ENCODE measurements at places on chromosomes 5 and 9. TPM values are rescaled to one million over a fixed set of nuclear protein-coding genes. Genes with fewer than 3 reads are reported as not detected.

TESK1 gene
- polyA plus RNA-seq: 3.9 TPM

SPINK4 gene
- not detected for polyA plus RNA-seq

ZNF367 gene
- polyA plus RNA-seq: 1.6 TPM

NIM1K gene
- polyA plus RNA-seq: 0.26 TPM

GRCh38 chr9:69486498-69486897 is 161.5 kb downstream of the ENTREP1 start:
- no peak overlapping the region for H3K27ac ChIP-seq
- DNase-seq: no peak
- H3K4me1 ChIP-seq: no peaks in the 10 kb centered on the region
- H3K4me3 ChIP-seq: no peak overlapping the region

DNA sequence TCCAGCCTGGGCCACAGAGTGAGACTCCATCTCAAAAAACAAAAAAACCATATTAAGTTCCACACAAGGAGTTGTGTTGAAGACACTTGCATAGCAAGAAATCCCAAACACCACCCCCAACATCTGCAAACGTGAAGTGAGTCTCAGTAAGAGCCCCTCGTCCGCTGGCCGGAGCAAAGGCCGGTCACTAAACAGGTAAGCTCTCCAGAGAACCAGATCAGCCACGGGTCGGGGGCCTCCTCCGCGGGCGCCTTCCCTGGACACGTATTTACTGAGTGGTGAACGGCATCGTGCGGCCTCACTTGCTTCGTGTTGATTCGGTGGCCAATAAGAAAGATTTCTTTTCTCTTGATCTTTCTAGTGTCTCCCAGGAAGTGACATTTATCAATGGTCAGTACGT is 93.6 kb downstream of the MRPL36 start:
- H3K27ac ChIP-seq: no peak overlapping the region
- peaks cover 2% of the 10 kb centered on the region for H3K27me3 ChIP-seq
- H3K4me1 ChIP-seq: no peaks in the 10 kb centered on the region
- no peak overlapping the region for H3K4me3 ChIP-seq
- DNase-seq: no peak
- no peaks in the 10 kb centered on the region for H3K36me3 ChIP-seq

- H3K27ac ChIP-seq: no peak overlapping the region
- no peaks in the 10 kb centered on the region for H3K27me3 ChIP-seq
- H3K36me3 ChIP-seq: peaks cover 11% of the 10 kb centered on the region
- no peak overlapping the region for H3K4me3 ChIP-seq
- DNase-seq: no peak
- peaks cover 25% of the 10 kb centered on the region for H3K4me1 ChIP-seq
These were observed 44.6 kb downstream of the POC5 start for GRCh38 chr5:75672616-75673015.

DNA sequence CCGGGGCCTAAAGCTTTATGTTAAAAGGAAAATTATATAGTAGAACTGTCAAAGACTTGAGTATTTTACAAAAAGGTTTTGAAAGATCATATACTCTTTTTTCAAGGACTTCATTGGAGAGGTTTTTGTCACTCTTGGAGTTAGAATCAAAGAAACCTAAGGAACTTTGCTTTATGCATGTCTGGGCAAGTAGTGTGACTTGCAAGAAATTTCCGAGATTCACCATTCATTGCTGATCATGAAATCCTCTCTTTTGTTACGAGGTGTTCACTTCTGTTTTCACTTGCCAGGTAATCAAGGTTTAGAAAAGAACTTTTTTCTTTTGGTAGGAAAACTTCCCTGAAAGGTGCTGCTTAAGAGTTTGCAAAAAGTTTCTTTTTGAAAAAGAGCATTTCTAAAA is 64.8 kb downstream of the NUP214 start:
- no peak overlapping the region for H3K27ac ChIP-seq
- H3K36me3 ChIP-seq: peaks cover 76% of the 10 kb centered on the region
- no peak overlapping the region for H3K4me3 ChIP-seq
- DNase-seq: no peak

GRCh38 chr9:18075253-18075952 is 398.6 kb upstream of the ADAMTSL1 start:
- no peak overlapping the region for H3K27ac ChIP-seq
- no peaks in the 10 kb centered on the region for H3K36me3 ChIP-seq
- no peak overlapping the region for H3K4me3 ChIP-seq
- no peaks in the 10 kb centered on the region for H3K4me1 ChIP-seq
- DNase-seq: no peak

DNA sequence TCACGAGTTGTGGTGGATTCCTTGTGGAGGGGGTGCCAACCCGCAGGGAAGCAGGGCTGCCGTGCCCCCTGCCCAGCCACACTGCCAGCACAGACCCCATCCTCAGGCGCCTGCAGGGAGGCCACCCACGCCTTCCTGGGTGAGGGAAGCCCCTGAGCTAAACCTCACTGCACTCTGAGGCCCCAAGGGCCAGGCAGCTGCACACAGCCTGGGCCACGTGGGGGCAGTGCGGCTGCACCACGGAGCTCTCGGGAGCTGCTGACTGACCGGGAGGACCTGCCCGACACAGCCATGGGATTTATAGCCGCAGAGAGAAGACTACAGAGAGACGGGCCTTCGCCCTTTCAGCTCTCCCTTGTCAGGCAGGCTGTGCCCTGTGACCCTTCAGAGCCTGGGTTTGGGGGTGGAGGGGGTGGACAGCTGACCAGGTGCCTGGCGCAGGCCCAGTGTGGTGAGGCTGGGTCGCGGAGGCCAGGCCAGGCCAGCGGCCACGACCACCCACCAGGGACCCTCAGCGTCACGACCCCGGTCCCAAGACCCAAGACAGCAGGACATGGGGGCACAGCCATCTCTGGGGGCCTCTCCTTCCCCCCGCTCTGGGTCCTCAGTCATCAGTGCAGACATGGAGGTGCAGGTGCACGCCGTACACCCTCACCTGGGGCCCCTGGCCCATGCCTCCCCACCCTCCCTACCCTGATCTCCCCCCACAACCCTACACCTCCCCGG is 4.3 kb upstream of the AHRR start:
- no peak overlapping the region for H3K4me3 ChIP-seq
- H3K4me1 ChIP-seq: peaks cover 19% of the 10 kb centered on the region
- H3K27ac ChIP-seq: no peak overlapping the region
- peaks cover 37% of the 10 kb centered on the region for H3K36me3 ChIP-seq

DNA sequence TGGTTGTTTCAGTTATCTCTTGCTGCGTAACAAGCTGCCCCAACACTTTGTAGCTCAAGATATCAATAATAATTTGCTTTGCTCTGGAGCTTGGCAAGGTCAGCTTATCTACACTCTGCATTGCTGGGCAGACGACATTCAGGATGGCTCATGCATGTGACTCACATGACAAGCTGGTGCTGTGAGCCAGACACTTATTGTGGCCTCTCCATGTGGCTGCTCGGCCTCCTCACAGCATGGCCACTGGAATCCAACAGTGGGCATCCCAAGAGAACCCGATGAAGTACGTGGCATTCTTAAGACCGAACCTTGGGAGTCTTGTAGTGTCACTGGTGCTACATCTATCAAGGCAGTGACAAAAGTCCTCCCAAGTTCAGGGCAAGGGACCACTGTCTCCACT is 94.2 kb upstream of the MVB12B start:
- H3K36me3 ChIP-seq: no peaks in the 10 kb centered on the region
- no peaks in the 10 kb centered on the region for H3K27me3 ChIP-seq
- H3K27ac ChIP-seq: no peak overlapping the region
- H3K4me1 ChIP-seq: no peaks in the 10 kb centered on the region
- DNase-seq: no peak
- no peak overlapping the region for H3K4me3 ChIP-seq

GRCh38 chr9:75892216-75892911 is 1.9 kb downstream of the PCSK5 start:
- peak overlapping the region; percentile 4 for H3K4me3 ChIP-seq
- peaks cover 10% of the 10 kb centered on the region for H3K4me1 ChIP-seq
- H3K27ac ChIP-seq: no peak overlapping the region
- DNase-seq: no peak
- peaks cover 8% of the 10 kb centered on the region for H3K27me3 ChIP-seq
- H3K36me3 ChIP-seq: no peaks in the 10 kb centered on the region

- no peaks in the 10 kb centered on the region for H3K4me1 ChIP-seq
- no peak overlapping the region for H3K27ac ChIP-seq
- no peak for DNase-seq
- no peak overlapping the region for H3K4me3 ChIP-seq
- H3K36me3 ChIP-seq: no peaks in the 10 kb centered on the region
These were observed 1.9 kb upstream of the QRFP start for GRCh38 chr9:130898552-130898852.

- no peak overlapping the region for H3K27ac ChIP-seq
- no peaks in the 10 kb centered on the region for H3K4me1 ChIP-seq
- DNase-seq: no peak
These were observed 50.2 kb upstream of the SNAPC3 start for GRCh38 chr9:15372455-15372854.

GRCh38 chr5:162274679-162275078 is 207.1 kb downstream of the GABRG2 start:
- H3K4me3 ChIP-seq: no peak overlapping the region
- no peaks in the 10 kb centered on the region for H3K4me1 ChIP-seq
- no peaks in the 10 kb centered on the region for H3K27me3 ChIP-seq
- no peaks in the 10 kb centered on the region for H3K36me3 ChIP-seq
- DNase-seq: no peak

GRCh38 chr5:139690064-139690802 is 42.1 kb downstream of the CXXC5 start:
- no peaks in the 10 kb centered on the region for H3K4me1 ChIP-seq
- no peaks in the 10 kb centered on the region for H3K36me3 ChIP-seq
- H3K27me3 ChIP-seq: no peaks in the 10 kb centered on the region
- DNase-seq: peak; percentile 37

DNA sequence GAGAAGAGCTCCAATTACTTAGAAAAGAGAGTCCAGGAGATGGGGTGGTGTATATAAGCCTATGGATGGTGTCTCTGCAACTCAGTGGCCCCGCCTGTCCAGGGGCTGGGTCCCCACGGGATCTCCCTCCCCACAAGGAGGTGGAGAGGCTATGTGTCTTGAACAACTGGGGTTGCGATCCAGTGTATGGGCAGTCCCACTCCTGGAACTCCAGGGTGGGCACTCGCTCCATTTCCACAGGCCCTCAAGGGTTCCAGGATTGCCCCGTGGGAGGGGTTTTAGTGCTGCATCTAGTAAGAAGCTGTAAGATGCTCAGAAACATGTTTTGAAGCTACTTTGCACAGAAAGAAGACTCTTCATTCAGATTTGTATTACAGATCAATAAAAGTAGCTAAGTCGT is 558 bp upstream of the SMAD5 start:
- H3K36me3 ChIP-seq: no peaks in the 10 kb centered on the region
- H3K4me3 ChIP-seq: peak overlapping the region; percentile 27
- H3K4me1 ChIP-seq: peaks cover 15% of the 10 kb centered on the region
- H3K27ac ChIP-seq: no peak overlapping the region

DNA sequence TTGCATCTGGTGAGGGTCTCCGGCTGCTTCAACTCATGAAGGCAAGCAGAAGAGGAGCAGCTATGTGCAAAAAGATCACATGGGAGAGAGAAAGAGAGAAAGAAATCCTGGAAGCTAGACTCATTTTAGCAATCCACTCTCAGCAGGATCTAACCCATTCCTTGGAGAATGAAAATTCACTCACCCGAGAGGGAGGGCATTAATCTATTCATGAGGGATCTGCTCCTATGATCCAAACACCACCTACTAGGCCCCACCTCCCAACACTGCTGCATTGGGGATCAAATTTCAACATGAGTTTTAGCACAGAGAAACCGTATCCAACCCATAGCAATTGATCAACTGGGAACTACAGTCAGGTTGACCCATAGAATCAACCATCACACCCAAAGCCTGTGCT is 98.1 kb upstream of the SV2C start:
- H3K4me3 ChIP-seq: no peak overlapping the region
- DNase-seq: no peak
- no peaks in the 10 kb centered on the region for H3K27me3 ChIP-seq
- no peaks in the 10 kb centered on the region for H3K36me3 ChIP-seq

- no peak for DNase-seq
- no peaks in the 10 kb centered on the region for H3K4me1 ChIP-seq
- no peak overlapping the region for H3K4me3 ChIP-seq
- no peak overlapping the region for H3K27ac ChIP-seq
- H3K36me3 ChIP-seq: no peaks in the 10 kb centered on the region
These were observed 153.4 kb downstream of the SLIT3 start for GRCh38 chr5:169147534-169147933.

Measured in CD4-positive, CD25-positive, alpha-beta regulatory T cell (primary cell).